ENCODE measurements at places on chromosomes 12 and 14. TPM values are rescaled to one million over a fixed set of nuclear protein-coding genes. Genes with fewer than 3 reads are reported as not detected.

The GARIN6 gene
- total RNA-seq = not detected

The PMCH gene
- total RNA-seq = not detected

DNA sequence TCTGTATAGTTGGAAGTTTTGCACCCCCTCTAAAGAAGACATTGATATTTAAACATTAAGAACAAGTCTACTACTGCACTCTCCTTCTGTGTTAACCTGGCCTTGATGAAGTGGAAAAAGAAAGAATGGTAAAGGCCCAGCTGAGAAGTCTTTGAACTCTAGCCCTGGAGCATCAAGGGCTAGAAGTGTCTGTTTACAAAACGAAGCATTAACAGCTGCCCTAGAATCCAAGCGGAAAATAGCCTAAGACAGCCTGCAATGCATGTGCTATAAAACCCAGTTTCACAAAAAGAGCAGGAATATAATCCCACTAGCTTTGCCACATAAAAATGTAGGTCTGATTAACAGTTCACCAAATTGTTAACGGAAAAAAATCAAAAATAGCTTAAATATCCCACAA is 60.5 kb downstream of the NUMB start:
- H3K4me1 ChIP-seq = peaks cover 5% of the 10 kb centered on the region
- H3K4me3 ChIP-seq = no peak overlapping the region
- DNase-seq = no peak
- H3K27ac ChIP-seq = peak overlapping the region; percentile 2
- peaks cover 2% of the 10 kb centered on the region for H3K36me3 ChIP-seq

DNA sequence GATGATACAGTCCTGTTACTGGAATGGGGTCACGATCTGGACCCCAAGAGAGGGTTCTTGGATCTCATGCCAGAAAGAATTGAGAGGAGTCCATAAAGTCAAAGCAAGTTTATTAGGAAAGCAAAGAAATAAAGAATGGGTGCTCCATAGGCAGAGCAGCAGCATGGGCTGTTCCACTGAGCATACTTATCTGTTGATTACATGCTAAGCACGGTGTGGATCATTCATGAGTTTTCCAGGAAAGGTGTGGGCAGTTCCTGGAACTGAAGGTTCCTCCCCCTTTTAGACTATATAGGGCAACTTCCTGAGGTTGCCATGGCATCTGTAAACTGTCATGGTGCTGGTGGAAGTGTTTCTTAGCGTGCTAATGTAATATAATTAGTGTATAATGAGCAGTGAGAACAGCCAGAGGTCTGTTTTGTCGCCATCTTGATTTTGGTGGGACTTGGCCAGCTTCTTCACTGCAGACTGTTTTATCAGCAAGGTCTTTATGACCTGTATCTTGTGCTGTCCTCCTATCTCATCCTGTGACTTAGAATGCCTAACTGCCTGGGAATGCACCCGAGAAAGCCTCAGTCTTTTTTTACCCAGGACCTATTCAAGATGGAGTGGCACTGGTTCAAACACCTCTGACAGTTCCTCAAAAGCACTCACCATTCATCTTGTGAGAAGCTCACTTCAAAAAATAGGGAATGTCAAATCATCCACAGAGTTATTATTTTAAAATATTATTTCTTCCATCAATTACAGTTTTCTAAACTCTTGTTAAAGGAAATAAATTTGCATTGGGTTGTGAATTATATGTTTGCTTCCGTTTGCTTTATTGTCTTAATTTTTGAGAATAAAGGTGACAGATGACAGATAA is 1358.8 kb upstream of the TMEM132C start:
- no peak overlapping the region for H3K4me3 ChIP-seq
- H3K36me3 ChIP-seq = no peaks in the 10 kb centered on the region
- H3K27me3 ChIP-seq = no peaks in the 10 kb centered on the region
- no peak overlapping the region for H3K27ac ChIP-seq
- DNase-seq = no peak
